ENCODE measurements at places on chromosomes 3 and 15.
A peak's percentile ranks its signal among the peaks of the same experiment; 100 is the strongest.

- DNase-seq, result peak; percentile 34
These were observed 80.3 kb downstream of the TMEM266 start for GRCh38 chr15:76140074-76140464.

GRCh38 chr3:169678122-169678521 is 14.6 kb upstream of the MECOM start:
- no peak for DNase-seq

DNA sequence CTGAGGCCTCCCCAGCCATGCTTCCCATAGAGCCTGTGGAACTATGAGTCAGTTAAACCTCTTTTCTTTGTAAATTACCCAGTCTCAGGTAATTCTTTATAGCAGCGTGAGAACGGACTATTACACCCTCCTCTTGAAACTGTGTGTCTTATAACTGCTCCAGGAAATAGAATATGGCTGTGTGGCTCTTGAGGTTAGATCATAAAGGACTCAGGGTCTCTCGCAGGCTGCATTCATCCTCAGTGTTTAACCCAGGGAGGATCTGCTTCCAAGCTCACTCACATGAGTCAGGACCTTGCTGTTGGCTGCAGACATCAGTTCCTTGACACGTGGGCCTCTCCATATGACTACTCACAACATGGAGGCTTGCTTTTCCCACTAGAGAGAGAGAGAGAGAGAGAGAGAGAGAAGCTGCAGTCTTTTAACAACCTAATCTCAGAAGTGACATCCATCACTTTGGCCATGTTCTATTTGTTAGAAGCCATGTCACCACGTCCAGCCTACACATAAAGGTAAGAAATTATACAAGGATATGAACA is 114.3 kb upstream of the UBE2E1 start:
- DNase-seq, result no peak

DNA sequence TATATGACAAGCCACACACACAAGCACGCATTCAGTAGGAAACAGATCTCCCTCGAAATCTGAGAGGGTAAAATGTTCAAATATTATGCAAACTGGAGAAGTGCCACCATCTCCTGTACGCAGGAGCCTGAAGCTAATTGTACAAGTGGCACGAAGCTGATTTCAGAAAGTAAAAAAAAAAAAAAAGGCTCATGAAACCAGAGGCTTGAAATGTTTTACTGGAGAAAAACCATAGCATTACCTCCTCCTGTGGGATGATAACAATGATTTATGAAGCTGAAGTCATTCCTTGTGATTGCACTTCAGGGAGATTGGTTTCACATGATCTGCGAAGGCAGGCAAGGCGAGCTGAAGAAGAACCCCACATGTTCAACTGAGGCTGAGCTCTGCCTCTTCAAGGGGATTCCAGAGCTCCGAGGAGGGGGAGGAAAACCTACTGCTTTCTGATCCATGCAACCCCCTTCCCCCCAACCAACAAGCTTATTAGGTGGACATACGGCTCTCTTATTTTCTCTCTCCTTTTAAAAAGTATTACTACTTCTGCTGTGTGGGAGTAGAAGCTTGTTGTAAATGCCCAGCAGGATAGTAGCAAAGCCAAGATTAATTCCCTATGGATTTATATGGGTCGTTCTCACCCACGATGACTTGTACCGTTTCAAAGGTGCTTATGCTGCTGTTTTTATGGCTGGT is 101.1 kb downstream of the GREM1 start:
- DNase-seq, result peak; percentile 93

DNA sequence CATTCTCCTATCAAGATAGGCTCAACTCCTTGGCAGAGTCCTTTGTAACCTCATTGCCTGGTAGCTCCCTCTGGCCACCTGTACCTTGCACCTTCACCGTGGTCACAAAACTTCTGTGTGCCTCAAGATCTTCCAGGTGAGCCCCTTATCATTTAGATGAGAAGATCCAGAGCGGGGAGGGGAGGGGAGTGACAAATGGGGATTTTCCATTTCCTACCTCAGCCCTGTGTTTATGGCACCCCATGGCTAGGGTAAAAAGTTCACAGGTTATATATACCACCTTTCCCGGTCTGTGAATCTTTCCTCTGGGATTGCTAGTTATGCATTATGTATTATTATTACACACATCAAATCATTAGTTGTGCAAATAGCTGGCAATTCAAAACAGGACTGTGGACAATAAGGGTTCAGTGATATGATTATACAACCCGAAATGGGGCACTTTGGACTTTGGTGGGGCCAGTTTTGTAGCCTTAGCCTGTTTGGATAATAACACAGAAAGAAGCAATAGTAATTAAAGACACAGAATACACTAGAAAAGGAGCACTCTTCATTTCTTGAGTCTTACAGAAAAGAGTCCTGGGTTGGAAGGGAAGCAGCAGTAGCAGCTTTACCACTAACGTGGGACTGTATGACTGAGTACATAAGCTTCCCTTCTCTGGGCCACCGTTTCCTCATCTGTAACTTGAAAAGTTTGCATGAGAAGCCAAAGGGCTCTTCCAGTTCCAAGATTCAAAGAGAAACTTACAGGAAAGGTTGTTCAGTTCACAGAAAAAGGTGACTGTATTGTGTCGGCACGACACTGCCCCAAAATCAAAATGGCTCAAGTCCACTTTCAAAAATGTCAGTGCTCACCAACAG is 7.1 kb downstream of the TLE3 start:
- DNase-seq, result no peak

GRCh38 chr3:30418443-30418842 is 188.0 kb upstream of the TGFBR2 start:
- no peak for DNase-seq

All from fibroblast of the aortic adventitia (primary cell).